ENCODE measurements at places on chromosomes 3 and 15.
A peak's percentile ranks its signal among the peaks of the same experiment; 100 is the strongest.

GRCh38 chr3:53169045-53169831, 8.2 kb downstream of the PRKCD start:
- DNase-seq, result no peak

DNA sequence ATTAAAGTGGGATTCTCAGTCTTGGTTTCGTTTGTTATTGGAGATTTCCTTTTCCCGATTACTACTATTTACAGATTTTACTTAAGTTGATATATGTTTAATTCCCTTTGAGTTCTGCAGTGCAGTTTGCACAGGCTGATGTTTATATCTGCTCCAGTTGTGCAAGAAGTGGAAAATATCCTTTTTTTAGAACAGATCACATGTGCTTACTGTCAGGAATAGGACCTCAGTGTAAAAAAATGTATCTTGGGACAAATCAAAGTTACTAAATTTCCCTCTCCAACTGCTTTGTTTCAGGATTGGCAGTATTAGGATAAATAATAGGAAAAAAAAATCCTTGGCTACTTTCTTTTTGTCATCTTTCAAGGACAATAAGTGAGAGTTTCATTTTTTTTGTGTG, 6.9 kb downstream of the MITF start:
- peak; percentile 46 for DNase-seq

DNA sequence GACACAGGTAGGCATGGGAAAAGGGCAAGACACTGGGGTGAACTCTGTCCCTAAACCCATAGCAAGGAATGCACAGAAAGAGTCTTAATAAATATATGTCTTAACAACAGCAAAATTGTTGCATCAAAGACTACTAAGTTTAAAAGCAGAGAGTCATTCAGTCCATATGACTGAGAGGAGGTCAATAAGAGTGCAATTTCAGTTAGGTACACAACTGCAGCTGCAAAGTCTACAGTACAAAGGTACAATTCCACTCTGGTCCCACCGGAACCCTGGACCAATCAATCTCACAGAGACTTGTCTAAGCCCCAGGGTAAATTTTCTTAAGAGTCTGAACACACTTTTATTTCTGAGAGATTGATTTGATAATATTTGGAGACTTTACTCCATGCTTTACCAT, 6.9 kb downstream of the CP start:
- no peak for DNase-seq

DNA sequence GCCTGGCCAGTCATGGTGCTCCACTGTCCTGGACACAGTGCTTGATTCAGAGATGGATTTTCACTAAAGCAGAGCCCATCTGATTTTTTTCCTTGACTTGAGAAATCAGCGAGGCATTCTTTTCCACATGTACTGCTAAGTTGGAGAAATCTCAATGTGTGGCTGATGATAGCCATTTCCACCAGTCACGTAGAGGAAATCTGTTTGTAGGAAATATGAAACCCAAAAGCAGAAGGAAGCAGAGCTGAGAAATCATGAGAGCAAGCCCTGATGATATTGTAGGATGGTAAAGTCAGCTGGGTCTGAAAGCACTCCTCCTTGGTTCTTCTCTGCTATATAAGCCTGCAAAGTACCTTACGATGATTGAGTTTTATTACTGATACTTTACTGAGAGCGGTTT, 1233.4 kb downstream of the ROBO2 start:
- DNase-seq, result no peak

DNA sequence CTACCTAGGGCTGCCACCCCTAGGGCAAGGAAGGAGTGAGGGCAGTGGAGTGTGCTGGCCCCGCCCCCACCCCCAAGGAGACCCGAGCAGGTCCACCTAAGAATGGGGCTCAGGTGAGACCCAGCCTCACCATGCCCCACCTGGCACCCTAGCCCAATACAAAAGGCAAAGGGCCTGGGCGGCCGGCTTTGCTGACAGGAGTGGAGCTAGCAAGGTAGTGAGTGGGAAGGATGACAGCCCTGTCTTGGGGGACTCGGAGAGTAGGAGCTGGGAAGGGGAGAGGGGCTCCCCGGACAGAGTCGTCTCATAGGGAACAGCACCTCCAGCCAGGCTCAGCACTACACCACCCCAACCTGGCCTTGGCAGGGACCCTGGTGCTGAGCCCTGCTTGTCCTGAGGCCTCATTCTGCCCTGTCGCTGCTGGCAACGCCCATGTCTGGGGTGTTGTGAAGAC, 12.1 kb downstream of the C15orf39 start:
- DNase-seq, result no peak

- DNase-seq, result no peak
Measured at GRCh38 chr15:42101861-42102260, 7.5 kb upstream of the PLA2G4D start.

GRCh38 chr3:72953325-72953956, 43.2 kb upstream of the PPP4R2 start:
- DNase-seq, result peak; percentile 62

DNA sequence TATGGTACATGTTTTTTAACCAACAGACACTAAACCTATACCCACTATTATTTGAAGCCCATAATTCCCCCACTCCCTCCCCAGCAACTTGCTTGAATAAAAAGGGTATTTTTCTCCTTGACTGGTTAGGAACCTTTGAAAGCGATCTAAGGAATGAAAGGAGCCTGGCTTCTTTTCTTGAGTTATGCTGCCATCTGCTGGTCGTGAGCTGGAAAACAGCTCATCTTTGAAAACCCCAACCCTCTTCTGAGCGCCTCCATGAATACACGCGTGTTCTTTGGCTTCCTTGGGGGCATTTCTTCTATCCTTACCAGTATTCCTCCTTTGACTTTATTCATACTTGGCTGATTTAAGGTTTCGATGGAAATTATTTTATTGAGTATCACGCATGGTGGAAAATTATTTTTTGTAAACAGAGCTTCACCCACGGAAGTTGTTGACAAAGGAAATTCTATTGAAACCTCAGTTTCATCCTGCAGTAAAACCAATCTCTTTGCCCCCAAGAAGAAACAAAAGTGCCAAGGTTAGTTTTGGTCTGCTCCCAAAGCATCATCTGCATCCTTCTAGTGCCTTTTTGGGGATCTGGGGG, 171.6 kb downstream of the SV2B start:
- DNase-seq, result peak; percentile 81

DNA sequence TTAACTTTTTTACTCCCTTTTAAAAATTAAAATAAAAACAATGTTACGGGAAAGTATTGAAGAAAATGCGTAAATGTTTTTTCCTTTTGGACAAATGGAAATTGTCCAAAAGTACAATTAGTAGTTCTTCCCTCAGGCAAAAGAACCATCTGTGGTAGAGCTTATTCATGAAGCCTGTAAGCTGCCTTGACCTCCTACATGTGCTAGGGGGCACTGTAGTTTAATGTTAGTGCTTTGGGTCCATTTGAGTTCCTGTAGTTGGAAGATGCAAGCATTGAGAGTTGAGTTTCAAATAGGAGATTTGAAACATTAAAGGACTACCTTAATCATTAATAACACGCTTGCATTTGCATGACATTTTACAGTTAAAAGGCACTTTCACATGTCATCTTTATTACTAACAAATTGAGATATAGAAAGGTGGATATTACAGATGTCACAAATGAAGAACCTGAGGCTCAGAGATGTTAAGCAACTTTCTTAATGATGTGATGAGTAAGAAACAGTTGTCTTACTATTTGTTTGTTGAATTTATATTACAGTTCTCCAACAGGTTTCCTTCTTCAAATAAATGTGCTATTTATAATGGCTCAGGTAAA, 1.8 kb upstream of the ZNF385D start:
- peak; percentile 75 for DNase-seq
